Activated CD4-positive, alpha-beta T cell treated with anti-CD3 and anti-CD28 coated beads, Interleukin-2, amount 50 U/mL, for 4 hours (primary cell): ENCODE measurements at places on chromosomes 12 and 14.

DNA sequence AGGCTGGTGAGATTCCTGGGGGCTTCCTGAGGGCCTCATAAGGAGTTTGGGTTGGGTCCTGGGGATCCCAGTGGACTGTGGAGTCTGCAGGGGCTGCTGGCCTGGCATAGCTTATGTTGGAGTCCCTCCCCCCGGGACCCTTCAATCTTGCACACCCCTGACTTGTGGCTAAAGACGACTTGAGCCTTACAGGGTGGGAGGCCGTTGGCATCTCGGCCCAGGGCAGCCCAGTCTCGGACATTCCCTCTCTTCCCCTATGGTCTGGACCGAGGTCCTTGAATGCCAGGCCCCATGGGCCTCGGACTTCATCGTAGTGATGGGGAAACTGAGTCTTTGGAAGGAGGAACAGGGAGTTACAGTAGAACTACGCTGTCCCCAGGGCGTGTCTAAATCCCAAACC, 12.5 kb downstream of the RTL1 start:
- no peak for DNase-seq

DNA sequence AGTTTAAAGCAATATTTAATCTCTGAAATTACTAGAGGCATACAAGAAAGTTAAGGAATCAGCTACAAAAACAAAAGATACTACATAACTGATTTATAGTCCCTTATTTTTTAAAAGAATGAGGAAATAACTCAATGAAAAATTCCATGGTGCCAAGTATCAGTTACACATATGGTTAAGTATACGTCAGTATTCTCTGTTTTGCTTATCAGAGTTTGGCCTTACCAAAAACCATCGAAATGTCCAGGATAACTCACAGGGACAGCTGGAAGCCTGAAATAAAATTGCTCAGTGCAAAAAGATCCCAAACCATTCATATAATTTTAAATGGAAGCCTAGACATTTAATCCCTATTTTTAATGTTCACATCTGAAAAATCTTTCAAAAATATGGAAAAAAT, 3.6 kb downstream of the CFL2 start:
- DNase-seq: no peak

- no peak for DNase-seq
Observed at GRCh38 chr12:50723865-50724264, 40.0 kb upstream of the ATF1 start.

DNA sequence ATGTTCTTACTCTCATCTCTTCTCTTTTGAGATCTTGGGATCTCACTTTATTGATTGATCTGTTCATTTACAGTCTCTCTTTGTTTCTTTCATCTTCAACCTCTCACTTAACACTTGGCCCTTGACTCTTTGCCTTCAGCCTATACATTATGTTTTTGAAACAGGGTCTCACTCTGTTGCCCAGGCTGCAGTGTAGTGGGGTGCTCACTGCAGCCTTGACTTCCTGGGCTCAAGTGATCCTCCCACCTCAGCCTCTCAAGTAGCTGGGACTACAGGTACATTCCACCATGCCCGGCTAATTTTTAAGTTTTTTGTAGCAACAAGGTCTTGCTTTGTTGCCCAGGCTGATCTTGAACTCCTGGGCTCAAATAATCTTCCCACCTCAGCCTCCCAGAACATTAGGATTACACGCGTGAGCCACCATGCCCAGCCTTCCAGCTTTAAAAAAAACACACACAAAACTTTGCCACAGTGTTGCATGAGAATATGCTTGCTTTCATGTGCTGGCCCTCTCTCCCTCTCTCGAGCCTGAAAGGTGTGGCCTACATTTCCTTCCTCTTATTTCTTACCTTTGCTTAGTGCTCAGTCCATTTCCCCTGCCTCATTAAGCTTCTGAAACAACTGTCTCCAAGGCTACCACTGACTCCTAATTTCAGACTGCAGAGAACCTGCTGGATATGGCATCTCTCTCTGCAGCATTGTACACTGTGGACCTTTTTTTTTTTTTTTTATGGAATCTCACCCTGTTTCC, 9.9 kb downstream of the DIP2B start:
- no peak for DNase-seq

DNA sequence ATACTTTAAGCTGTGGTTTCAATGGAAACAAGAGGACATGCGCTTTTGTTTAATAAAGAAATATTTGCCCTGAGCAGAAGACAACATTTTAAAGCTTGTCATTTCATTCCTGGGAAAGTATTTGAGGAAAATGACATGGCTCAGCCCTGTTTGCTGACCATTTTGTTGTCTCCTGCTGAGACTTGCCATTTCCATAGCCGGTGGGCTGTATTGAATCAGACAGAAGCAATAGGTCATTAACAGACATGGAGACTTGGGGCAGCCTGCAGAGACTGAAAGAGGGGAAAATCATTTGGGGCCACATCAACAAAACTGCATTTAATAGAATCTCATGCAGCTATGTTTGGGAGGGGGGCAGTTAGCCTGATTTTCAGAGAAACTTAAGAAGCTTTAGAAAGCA, 443.0 kb downstream of the NPAS3 start:
- no peak for DNase-seq

DNA sequence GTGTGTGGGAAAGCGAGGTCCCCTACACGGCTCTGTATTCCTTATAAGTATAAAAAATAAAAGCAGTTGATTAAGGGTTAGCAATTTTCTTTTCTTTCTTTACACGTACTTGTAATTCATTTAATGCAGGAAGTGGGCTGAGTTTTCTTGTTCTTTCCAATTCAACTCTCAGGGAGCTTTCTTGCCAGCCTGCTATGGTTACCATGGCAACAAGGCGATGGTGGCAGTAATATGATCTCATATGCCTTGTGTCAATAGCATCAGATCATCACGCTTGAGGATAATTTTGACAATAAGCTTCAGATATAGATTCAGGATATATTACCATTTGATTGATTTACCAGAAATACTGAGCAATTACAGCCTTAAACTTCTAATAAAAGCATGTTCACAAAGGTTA, 466.5 kb downstream of the APAF1 start:
- DNase-seq: no peak

DNA sequence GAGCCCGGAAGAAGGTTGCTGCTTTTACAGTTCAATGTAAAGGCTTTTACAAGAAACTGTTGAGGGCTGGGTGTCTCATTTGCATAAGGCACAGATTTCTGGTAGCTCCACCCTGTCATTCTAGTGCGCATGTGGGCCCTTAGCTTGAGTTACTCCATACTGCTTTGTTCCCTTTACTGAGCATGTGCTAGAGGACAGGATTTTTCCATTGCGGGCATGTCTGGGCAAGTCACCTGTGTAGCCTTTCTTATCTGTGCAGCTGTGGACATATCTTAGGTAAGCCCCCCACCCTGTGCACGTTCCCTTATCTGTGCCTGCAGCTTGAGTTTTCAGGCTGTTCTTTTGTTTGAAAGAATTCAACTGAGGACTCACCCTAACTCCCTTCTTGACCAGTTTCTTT, 56.2 kb upstream of the ARHGAP5 start:
- DNase-seq: no peak

DNA sequence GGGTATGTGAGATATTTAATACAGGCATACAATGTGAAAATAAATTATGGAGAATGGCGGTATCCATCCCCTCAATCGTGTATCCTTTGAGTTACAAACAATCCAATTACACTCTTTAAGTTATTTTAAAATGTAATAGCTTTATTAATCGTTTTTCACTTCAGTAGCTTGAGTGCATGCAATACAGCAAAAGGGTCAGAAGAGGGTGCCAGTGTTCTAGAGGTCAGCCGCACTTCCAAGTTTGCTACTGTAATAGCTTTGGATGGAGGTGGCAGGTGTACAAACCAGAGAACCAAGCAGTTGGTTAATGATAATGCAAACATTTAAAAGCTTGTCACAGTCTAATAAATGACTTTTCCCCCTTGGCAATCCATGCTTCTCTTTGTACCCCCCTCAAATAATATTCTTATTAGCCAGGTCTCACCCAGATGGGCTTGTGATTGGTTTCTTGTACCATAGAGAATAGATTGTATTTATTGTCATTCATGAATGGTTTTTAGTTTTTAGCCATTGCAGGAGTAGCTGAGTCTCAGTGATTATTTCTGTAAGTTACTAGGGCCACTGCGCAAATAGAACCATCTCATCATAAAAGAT, 127.0 kb downstream of the ERC1 start:
- DNase-seq: peak; percentile 69

DNA sequence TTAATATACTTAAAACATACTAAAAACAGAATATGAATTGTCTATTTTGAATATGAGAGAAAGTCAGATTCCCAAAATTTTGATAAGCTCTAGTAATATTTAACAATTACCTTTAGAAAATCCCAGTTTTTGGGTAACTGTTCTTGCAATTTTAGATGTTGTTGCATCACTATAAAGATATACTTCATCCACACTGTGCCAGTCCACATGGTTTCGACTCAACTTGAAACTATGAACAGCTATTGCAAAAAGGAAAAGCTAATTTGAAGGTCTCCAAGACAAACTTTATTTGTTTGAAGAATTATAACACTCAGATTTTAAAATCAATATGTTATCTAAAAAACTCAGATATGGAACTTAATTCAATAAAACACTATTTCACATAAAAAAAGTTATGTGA, 59.9 kb downstream of the DDHD1 start:
- DNase-seq: no peak

- no peak for DNase-seq
Observed at GRCh38 chr14:39186941-39187525, 12.0 kb downstream of the PNN start.

DNA sequence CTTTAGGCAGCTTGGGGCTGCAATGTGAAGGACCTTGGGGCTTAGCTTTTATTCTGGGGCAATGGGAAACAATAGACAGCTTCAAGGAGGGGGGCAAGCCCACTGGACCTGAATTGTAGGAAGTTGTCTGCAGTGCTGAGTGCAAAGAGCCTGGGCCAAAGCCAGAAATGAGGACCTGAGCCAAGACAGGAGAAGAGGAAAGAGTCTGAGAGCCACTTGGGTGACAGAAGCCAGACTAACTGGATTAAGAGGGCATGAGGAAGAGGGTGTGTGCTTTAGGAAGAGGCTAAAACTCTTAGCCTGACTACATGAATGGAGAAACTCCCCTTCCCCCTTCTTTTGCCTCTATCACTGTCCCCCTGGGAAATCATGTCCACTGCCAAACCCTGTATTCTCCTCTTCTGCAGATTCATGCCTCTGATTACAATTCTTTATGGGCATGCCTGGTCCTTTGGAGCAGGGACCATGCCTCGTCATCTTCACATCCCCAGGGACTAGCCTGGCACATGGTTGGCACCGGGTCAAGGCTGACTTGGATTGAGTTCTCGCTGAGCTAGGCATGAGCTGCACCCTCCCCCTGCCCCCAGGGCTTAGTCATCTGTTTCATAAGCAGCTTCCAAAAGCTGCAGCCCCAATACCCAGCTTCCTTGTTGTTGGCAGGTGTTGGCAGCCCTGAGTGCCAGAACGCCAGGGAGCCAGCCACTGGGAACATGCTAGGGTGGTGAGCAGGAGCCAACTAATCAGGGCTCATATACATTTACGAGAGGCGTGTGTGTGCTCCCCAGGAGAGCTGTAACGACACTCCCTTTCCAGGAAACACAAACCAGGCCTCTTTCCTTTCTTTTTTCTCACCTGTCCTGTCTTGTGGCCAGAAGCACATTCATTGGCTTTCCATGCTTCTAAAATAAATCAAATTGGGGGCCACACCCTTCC, 27.7 kb upstream of the JDP2 start:
- no peak for DNase-seq

- DNase-seq: peak; percentile 86
Observed at GRCh38 chr14:23034498-23035302, at the start of gene PSMB5. Gene PSMB5 (minus strand): TSS chr14:23034900. CDS start chr14:23034881, 19 bp downstream.

DNA sequence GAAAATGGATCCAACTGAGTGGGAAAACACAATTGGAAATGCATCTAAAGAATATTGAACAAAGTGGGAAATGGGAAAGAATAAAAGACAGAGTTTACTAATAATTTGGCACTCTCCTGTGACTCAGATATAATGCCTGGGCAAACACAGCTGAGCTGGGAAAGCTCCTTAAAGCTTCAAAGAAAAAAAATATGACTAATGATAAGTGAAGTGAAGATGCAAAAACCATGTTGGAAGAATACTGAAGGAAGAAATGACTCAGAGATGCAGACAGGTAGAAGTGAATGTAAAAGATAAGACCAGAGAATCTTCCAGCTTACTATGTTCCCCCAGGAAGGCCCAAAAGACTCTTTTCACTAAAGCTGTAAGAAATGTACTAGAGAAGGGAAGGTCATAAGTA, 62.4 kb upstream of the FOXG1 start:
- DNase-seq: no peak

- DNase-seq: no peak
Observed at GRCh38 chr12:98402091-98402490, 113.3 kb upstream of the TMPO start.

DNA sequence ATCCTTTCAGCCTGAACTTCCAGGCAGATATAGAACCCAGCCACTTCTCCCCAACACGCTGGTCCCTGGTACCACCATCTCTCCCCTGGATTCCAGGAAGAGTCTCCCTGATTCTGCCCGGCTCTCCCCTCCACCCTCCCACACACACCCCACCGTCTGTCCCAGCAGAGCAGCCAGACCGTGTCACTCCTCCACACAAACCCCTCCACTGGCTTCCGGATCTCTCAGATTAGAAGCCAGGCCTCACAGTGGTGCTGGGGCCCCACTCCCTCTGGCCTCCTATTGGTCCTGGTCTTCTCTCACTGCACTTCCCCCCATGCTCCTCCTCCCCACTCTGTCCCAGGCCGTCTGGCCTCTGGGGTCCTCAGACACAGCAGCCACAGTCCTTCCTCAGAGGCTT, 52.4 kb upstream of the CDKN3 start:
- DNase-seq: no peak

DNA sequence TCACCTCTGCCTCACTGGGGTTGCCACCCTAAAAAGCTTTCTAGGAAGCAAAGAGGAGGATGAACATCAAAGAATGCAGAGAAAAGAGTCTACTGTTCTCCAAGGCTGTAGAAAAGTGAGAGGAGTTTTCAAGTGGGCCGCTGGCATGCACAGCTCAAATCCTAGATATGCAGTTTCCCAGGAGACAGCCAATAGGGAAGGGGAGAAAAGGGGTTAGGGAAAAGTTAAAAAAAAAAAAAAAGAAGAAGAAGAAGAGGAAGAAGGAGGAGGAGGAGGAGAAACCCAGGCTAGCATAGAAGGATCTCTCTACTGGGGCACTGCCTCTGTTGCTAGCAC, 682 bp downstream of the BATF start:
- no peak for DNase-seq

DNA sequence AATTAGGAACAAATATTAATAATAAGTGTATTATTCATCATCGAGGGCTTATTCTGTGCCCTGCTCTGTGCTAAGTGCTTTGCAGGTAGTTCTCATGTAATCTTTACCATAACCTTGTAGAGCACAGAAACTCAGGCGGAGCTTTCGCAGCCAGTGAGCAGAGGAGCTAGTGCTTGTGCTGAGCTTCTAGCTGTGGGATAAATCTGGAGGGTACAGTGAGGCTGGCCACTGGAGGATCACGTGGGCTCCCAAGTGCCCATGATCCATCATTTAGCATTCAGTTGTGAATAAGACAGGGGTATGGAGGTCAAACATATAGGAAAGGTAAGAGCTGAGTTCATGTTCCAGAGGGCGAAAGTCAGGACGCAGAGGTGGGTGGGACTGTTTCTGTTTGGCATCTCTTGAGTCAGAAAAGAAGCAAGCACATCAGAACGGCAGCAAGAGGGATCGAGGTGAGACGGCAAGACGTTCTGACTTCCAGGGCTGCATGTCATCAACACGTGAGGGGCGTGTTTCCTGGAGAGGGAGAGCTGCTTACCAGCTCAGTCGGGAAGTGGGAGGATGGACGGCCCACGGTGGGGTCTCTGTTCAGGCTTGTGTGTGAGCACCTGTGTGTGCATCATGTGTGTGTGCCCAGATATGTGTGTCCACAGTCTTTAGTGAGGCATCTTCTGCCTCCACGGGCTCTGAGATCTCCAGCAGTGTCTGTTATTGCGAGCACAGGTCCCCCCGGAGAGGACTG, 16.8 kb upstream of the KRT80 start:
- no peak for DNase-seq
